Dorsolateral prefrontal cortex (tissue), 122 donors: ENCODE measurements at places on chromosomes 11 and 22.

- DNase-seq = no peak
Observed at GRCh38 chr11:9639985-9640384, 23.9 kb upstream of the SWAP70 start.

GRCh38 chr11:103659743-103660142, 376.7 kb upstream of the DDI1 start:
- DNase-seq = no peak

DNA sequence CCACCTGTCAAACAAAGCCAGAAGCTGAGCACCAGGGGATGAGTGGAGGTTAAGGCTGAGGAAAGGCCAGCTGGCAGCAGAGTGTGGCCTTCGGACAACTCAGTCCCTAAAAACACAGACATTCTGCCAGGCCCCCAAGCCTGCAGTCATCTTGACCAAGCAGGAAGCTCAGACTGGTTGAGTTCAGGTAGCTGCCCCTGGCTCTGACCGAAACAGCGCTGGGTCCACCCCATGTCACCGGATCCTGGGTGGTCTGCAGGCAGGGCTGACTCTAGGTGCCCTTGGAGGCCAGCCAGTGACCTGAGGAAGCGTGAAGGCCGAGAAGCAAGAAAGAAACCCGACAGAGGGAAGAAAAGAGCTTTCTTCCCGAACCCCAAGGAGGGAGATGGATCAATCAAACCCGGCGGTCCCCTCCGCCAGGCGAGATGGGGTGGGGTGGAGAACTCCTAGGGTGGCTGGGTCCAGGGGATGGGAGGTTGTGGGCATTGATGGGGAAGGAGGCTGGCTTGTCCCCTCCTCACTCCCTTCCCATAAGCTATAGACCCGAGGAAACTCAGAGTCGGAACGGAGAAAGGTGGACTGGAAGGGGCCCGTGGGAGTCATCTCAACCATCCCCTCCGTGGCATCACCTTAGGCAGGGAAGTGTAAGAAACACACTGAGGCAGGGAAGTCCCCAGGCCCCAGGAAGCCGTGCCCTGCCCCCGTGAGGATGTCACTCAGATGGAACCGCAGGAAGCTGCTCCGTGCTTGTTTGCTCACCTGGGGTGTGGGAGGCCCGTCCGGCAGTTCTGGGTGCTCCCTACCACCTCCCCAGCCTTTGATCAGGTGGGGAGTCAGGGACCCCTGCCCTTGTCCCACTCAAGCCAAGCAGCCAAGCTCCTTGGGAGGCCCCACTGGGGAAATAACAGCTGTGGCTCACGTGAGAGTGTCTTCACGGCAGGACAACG, 11.7 kb downstream of the CXCR5 start:
- DNase-seq = no peak

GRCh38 chr22:38109371-38110001, 998 bp downstream of the BAIAP2L2 start:
- peak; percentile 34 for DNase-seq

- DNase-seq = no peak
Observed at GRCh38 chr11:119700536-119701346, 28.3 kb downstream of the NECTIN1 start.
